ENCODE measurements at places on chromosomes 13 and 19.

GRCh38 chr13:24129914-24130774, 30.4 kb upstream of the SPATA13 start:
- no peak for DNase-seq

- no peak for DNase-seq
These were observed 1.7 kb upstream of the WBP4 start for GRCh38 chr13:41059456-41060081.

DNA sequence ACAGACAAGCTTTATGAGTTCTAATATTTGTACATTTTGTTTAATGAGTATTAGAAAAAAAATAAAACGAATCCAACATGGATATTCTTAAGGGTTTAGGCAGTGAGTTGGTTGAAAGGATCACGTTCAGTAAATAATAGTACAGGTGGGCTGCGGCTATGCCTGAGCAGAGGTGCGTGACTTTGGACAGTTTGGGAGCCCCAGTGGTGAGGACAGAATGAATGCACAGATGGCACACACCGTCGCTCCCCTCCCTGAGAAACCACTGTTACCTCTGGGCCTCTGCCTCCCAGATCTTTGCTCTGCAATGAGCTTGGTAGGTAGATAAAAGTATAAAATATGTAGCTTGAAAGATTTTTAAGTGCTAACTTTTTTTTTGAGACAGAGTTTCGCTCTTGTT, 153.3 kb downstream of the SIPA1L3 start:
- DNase-seq = no peak

DNA sequence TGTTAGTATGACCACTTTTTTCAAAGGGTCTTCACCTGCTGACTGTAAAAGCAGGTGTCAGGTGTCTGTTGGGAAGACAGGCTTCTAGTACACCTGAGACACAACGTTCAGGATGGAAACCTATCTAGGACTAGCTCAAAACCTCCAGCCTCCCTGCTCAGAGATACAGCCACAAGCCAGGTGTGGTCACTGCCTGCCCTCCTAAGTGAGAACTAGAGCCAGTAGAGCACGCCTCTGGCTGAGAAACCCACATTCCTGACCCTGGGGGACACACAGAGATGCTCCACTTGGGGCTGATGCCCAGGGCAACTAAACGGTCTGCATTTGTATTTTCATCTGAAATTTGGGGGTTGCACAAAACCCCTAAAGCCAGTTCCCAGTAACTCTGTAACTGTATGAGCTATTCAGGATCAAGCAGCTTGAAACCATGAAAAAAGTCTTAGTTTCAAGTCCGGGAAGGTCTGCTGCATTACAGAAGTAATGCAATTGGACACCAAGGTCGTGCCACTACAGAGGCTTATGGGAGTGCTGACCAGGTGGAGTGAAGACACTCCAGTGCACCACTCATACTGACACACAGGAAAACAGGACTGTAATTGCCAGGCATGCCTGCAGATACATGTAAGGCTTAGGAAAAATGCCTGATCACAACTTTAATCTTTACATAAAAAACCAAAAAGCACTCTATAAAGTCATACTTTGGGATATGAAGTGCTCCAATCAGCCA, 27.8 kb downstream of the ANKRD10 start:
- DNase-seq = no peak

DNA sequence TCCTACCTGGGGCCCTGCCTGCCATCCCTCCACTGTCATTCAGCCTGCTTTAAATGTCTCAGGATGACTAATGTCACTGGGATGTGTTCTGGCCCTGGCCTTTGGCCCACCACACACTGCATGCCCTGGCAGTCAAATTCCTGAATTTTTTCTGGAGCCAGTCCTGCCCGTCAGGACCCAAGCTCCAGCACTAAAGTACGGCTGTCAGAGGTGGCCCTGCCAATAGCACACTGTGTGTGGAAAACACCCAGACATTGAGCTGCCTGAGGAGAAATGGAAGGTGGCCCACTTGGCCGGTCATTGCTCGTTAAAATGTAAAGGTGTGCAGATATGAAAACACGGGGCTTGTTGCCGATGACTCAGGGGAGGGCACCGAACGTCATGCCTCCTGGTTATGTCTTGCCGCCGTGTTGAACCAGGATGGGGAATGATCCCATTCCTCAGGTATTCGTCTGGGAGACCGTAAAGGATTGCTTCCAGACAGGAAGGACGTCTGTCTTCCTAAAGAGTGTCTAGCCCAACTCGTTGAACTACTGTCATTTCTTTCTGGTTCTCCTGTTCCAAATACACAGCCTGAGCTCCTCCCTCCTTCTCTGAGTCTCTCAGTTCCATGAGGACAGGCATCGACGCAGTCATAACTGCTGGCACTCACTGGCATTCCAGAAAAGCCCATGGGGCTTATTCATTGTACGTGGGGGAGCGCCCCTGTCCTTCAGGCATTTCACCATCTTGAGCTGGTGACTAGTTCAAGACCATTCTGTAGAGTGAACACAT, 40.6 kb downstream of the COL4A2 start:
- DNase-seq = no peak

- no peak for DNase-seq
These were observed 154.7 kb downstream of the KDM4B start for GRCh38 chr19:5123646-5124045.

DNA sequence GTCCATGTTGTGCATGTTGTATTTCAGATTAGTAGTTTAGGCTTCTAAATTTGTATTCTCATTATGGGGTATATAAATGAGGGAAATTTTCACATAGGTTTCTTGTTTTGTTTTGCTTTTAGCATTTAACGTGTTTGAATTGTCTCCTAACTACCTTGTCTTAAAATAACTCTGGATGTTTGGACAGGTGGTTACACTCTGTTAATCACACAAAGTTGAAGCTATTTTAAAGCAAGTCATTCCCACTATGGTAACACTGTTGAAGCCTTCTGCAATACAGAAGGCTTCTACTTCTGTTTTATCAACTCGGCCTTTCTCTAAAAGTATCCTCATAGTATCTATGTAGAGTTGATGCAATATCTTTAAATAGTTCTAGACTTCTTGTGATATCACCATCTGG, 245.3 kb upstream of the HTR2A start:
- DNase-seq = no peak

- no peak for DNase-seq
These were observed 195.7 kb downstream of the KLF12 start for GRCh38 chr13:73938372-73939070.

DNA sequence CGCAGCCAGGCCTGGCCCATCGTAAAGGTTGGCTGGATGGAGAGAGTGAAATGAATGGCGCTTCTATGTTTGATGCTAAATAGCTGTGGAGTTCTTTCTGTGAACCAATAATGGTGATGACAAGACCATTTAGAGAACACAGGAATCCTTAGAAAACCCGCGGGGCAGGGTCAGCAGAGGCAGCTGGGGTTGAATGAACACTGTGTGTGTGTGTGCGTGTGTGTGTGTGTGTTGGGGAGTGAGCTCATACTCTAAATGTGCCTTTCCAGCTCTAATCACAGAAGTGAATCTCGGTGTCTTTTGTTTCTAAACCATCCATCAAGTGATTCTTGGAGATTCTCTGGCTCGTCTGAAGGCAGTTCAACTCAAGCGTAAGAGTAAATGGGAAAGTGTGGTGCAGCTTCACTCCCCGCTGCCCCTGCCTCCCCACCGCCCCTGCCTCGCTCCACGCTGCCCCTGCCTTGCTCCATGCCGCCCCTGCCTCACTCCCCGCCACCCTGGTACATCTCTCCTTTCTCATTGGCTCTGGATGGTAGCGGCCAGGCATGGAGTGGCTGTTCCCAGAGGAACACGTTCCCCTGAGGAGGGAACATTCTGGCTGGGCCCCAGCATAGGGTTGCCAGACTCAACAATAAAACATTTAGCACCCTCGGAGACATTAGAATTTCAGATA, 21.2 kb downstream of the TMPRSS9 start:
- DNase-seq = no peak

All from stomach (tissue), 19 donors.